ENCODE measurements at places on chromosomes 6 and 20.

DNA sequence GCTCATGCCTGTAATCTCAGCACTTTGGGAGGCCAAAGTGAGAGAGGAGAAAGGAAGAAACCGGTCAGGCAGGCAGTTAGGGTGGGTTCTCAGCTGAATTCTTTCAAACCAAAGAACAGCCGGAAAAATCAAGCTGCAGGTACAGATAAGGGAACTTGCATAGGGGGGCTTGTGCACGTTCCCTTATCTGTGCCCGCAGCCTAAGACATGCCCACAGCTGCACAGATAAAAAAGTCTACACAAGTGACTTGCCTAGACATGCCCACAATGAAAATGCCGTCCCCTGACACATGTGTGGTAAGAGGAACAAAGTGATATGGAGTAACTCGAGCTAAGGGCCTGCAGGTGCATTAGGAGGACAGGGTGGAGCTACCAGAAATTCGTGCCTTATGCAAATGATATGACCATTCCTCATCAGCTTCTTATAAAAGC, 175.8 kb upstream of the SALL4 start:
- peak; percentile 45 for DNase-seq

DNA sequence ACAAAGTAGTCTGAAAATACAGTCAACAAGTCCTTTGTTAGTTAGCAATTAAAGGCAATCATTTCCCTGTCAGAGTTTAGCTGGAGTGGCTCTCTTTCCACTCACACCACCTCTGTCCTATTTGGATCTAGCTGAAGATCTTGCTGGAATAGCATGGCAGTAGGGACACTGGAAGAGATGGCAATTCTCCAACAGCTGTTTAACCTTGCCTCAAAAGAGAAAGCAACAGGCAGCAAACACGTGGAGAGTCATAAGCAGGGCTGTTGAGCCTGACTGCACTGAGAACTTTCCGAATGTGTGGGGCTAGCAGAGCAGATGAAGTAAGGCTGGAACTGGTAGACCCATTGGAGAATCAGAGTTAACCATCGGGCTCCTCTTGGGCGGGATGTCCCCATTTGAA, 38.0 kb upstream of the PRSS35 start:
- DNase-seq, result no peak

DNA sequence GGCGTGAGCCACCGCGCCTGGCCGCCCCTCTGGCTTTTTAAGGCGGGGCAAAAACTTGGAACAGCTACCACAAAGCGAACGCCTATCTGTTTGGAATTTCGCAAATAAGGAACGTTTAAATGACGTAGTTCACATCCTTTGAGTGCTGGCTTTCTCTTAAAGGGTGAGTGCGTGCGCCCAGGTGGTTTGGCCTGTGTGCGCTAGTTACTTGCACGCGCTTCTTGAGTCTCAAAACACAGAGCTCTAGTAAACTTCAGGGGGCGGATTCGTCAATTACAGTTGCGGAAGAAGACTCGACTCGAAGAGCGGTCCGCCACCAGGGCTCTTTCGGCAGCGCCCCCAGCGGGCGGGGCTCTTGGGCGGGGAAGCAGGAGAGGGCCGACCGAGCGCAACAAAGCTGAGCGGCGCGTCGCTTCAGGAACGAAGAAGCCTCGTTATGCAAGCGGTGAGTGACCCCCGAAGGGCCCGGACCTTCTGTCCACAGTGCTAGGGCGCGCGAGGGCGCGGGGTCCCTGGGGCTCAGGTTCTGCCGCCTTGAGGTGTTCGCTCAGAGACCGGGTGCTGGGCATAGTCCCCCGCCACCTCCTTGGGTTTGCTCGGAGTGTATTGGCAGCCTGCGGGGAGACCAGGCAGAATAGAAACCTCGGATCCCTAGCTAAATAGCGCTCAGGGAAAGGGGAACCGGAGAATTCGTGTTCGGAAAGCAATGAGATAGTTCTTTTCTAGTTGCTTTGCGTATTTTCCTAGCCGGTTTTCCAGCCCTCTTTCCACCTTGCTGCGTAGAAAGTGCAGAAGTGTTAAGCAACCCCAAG, at the start of gene SYCP2L:
Gene SYCP2L, plus strand, starts transcription at position 362 of the 812 bp plus-strand sequence. Its CDS starts 75 bp downstream, at position 437.
- DNase-seq, result peak; percentile 85

- DNase-seq, result no peak
These were observed 72.1 kb downstream of the KHDC1L start for GRCh38 chr6:73152966-73153757.

GRCh38 chr6:144395014-144395413, 109.9 kb downstream of the UTRN start:
- no peak for DNase-seq

GRCh38 chr6:54778731-54779130, 67.8 kb upstream of the FAM83B start:
- DNase-seq, result no peak

GRCh38 chr6:80250391-80250997, 144.0 kb downstream of the BCKDHB start:
- DNase-seq, result peak; percentile 25

- no peak for DNase-seq
These were observed 146.6 kb upstream of the GLP1R start for GRCh38 chr6:38901802-38902522.

- no peak for DNase-seq
These were observed 64.3 kb downstream of the EDN1 start for GRCh38 chr6:12354499-12354898.

DNA sequence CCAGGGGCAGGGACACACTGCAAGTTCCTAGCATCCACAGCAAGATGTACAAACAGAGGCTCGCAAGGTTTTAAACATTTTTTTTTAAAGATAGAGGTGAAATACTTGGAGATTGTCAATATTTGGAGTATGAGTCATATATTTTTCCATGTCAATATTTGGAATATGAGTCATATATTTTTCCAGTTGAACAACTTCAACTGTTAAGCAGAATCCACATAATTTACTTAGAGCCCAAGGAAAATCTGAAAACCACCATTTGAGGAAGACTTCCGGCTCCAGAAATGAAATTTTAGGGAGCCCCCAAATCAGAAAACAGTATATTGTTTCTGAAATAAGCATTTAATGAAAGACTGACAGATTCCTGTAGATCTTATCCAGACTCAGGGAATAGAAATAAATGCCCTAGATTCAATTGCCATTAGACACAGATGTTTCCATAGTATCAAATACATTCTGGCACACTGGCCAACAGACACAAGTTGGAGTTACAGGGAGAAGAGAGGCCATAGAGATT, 51.6 kb upstream of the FAM184A start:
- DNase-seq, result no peak

DNA sequence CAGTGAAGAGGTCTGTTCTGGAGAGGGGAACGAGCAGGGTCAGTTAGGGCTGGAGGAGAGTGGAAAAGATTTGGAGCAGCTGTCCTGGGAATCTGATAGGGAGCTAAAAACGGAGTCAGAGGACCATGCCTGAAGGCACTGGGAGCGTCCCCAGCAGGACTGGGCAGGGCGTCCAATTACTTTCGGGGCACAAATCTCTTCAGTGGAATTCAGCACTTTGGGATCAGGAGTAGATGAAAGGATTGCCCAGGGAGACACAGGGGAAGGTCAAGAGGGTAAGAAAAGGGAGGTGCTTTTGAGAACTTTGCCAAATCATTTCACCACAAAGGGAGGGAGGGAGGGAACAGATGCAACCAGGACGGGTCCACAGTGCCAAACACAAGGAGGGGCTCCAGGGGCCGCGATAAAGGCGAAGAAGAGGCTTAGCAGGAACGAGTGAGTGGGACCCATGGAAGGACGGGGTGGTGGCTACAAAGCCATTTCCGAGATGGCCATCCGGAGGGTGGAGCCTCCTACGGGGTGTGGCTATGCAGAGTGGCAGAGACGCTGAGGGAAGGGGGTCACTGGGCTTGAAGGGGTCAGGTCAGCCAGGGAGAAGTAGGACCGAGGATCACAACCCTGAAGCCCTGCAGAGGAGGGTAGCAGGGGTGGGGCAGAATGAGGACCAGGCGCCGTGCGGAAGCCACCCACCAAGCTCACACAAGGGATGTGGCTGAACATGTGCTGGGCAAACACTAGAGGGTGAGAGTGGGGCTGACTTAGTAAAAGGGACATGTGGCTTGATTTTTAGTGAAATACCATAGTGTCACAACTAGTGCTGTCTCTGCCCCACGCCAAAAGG, 180.0 kb upstream of the RREB1 start:
- peak; percentile 76 for DNase-seq
